Fibroblast of mammary gland (primary cell): ENCODE measurements at places on chromosomes 3 and 15.
A peak's percentile ranks its signal among the peaks of the same experiment; 100 is the strongest.

- DNase-seq = no peak
Observed at GRCh38 chr3:177589041-177589650, 391.9 kb upstream of the TBL1XR1 start.

DNA sequence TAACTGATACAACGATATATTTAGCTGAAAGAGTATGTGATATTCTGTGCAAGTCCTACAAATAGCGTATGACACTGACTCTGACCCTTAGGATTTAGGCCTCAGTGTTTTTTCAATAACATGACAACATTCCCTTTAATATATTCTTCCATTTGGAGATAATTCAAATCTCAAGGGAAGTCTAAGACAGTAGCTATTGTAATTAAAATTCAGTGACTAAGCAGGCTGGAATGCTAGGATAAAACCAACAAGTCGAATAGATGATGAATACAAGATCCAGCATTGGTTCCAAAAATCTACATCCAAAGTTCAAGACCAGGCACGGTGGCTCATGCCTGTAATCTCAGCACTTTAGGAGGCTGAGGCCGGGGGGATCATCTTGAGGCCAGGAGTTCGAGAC is 56.2 kb downstream of the QTRT2 start:
- peak; percentile 38 for DNase-seq

- DNase-seq = peak; percentile 48
Observed at GRCh38 chr15:35665896-35666536, 120.1 kb upstream of the DPH6 start.

- DNase-seq = peak; percentile 41
Observed at GRCh38 chr15:90529371-90530249, at the start of gene CRTC3. CRTC3 (plus strand) TSS chr15:90529923; CDS start chr15:90530072, 149 bp downstream.

- DNase-seq = no peak
Observed at GRCh38 chr3:165133188-165133899, 55.0 kb upstream of the SI start.

GRCh38 chr3:130473416-130473815 is 43.6 kb upstream of the COL6A6 start:
- no peak for DNase-seq

DNA sequence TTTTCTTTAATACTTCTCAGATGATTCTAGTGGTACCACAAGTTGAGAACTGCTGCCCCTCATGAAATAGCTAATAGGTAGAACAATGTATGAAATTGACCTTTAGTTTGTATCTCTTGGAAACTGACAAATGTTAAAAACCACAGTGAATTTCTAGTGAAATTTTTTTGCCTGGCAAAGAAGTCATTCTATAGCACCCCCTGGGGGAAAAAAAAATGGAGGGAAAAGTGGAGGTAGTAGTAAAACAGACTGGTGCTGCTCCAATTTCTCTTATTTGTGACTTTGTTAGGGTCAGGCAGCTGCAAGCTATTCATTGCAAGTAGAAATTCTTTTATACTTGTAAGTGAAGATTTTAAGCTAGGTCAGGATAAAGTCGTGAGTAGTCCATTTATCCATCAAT is 605.0 kb downstream of the NLGN1 start:
- DNase-seq = peak; percentile 13

DNA sequence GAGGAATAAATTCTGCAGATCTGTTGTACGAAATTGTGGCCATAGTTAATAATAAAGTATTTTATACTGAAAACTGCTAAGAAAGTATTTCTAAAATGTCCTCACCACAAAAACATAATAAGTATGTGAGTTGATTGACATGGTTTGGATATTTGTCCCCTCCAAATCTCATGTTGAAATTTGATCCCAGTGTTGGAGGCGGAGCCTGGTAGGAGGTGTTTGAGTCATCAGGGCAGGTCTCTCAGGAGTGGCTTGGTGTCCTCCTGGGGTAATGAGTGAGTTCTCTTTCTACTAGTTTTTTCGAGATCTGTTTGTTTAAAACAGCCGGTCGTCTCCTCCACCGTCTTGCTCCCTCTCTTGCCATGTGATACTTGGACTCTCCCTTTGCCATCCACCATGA is 424.1 kb upstream of the KCNMB2 start:
- DNase-seq = no peak

- no peak for DNase-seq
Observed at GRCh38 chr15:74277242-74277810, 41.2 kb downstream of the CCDC33 start.

DNA sequence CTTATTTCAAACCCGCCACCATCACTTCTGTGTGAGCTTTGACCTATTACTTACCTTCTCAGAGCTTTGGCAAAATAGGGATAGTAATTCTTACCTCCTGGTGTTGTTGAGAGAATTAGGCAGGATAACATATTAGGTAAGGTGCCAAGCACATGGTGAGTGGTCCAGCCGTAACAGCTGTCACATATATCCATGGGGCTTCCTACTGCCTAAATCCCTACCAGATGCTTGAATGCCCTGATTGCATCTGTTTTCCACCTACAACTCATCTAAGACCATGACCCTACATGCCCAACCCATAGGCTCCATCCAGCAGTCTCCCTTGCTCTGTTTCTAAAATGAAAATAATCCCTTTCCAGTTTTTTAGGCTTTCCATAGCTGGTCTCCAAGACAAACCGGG is 162.3 kb upstream of the NR2E3 start:
- no peak for DNase-seq

- DNase-seq = peak; percentile 4
Observed at GRCh38 chr3:2599471-2599870, 500.8 kb downstream of the CNTN4 start.

GRCh38 chr15:51085764-51086163 is 8.9 kb downstream of the TNFAIP8L3 start:
- DNase-seq = peak; percentile 54

- DNase-seq = no peak
Observed at GRCh38 chr15:32104061-32104995, 74.0 kb downstream of the CHRNA7 start.

DNA sequence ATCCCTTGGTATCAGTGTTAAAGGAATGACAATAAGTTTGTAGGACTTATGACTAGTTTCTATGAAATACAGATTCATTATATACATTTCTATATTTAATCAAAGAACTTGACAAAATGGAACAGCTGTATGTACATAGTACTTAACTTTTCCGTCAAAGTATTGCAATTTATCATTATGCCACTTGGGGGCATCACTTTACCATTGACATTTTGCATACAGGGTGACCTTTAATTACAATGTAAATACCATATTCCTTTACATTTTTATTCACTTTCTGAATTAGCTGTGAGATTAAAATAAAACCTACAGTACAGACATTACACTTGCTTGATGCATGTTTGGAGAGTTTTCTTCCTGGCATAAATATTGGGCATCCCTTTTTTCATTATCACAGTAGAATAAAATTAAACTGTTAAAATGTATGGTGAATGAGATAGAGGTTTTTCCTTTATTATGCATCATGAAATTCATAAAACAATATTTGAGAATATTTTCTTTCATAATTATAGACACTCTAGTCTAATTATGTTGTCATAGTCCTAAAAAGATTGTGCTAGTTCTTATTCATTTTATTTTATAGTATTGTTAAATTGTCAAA is 6.9 kb downstream of the NEK11 start:
- peak; percentile 64 for DNase-seq

GRCh38 chr3:70805061-70805889 is 492.8 kb upstream of the MDFIC2 start:
- peak; percentile 79 for DNase-seq

DNA sequence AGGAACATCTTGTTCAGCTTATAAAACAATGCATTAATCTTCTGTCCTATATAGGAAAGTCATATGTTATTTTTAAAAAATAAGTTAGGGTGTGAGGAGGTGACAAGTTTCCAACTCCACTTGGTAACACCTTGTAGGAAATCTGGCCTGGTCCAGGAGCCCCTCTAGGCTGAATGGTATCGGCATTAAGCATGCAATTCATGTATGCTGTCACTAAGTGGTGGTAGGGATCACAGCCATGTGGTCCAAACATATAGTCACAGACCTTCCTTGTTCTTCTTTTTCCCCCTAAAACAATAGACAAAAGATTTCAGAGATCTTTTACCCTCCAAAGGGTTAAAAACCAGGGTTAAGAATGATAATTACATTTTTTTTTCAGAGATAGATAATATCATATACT is 4.2 kb upstream of the APBA2 start:
- no peak for DNase-seq

DNA sequence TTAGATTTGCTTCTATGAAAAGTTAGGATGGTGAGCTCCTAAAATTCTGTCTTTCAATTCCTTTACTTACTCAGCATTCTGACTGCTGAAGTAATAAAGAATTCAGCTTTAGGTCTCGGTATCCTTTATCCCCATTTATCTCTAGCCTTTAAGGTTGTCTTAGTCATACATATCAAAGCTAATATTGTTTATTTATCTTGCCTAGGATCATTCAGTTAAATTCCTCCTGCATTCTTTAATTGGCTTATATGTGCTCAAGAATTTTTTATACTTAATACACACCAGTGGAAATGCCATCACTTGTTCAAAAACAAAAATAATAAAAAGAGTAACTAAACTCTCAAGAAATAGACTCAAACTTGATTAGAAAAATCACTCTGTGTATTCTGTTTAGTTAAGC is 507.0 kb downstream of the ZPLD1 start:
- no peak for DNase-seq

GRCh38 chr3:174102866-174103265 is 705.3 kb downstream of the NLGN1 start:
- no peak for DNase-seq

GRCh38 chr3:24272875-24273274 is 221.8 kb downstream of the THRB start:
- DNase-seq = peak; percentile 38

DNA sequence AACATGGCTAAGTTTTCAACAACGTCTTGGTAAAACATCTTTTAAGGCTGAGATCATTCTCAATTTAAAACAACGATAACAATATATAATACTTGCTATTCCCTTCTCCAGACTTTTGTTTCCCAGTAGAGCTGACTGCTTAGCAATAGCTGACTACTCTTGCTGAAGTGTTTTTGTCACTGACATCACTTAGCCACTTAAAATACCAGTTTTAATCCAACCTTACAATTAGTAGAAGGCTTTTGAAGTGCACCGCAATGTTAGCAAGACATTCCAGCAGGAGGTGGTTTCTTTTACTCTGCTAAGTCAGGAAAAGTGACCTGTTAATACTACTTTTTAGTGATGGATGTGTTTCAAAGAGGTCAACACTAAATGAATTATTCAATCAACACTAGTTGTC is 28.7 kb upstream of the GBE1 start:
- no peak for DNase-seq

DNA sequence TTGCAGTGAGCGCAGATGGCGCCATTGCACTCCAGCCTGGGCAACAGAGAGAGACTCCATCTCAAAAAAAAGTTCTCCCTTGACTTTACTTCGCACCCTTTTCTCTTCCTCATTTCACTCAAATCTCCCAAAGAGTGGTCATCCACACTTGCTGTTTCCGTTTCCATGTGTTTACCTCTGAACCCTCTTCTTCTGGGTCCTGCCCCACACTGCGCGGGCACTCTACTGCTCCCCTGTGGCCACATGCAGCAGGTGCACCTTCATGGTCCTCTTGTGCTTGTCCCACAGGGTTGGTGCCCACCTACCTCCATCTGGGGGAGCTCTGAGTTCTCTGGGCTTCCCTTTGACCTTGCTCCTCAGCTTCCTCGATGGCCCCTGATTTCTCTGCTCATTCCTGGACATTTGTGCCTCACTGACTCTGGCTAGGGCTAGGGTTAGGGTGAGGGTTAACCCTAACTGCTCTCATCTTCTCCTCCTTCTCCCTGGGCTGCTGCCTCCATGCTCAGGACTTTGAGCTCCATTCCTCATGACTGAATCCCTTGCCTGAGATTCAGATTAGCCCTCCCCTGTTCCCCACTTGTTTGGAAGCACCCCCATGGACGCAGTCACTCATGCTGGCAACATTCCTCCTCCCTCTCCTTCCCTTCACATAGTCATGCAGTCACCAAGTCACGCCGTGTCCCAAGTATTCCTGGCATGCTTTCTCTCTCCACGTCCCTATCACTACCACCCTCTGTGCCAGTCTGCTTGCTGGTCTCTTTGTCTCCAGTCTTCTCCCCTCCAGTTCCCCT is 26.6 kb upstream of the KY start:
- no peak for DNase-seq
